NCI-H1092 treated with DMSO at 0.1 percent for 48 hours (cell line): ENCODE measurements at places on chromosomes 1 and 21.

DNA sequence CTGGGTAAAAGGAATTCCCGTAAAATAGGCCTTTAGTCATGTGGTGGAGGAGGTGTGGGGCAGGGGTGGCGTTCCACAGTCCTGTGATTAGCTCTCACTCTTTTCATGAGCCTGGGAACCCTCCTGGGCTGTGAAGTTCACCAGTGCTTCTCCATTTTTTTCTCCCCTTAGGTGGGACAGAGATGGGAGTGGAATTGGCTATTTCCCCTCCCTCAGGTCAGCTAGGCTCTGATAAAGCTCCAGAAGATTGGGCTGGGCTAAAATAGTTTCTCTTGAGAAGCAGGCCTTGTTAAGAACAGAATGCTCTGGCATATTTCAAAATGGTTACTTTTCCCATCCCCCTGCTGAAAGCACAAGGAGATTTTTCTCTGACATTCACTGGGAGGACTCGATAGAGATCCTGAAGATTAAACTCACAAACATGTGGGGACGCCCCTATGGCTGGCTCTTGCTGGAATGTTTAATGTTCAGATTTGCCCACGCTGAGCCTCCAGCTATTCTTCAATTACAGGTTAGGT is 33.4 kb upstream of the SLC2A1 start:
- no peak for DNase-seq

- DNase-seq, result no peak
Observed at GRCh38 chr1:232579466-232579865, 50.5 kb downstream of the SIPA1L2 start.

DNA sequence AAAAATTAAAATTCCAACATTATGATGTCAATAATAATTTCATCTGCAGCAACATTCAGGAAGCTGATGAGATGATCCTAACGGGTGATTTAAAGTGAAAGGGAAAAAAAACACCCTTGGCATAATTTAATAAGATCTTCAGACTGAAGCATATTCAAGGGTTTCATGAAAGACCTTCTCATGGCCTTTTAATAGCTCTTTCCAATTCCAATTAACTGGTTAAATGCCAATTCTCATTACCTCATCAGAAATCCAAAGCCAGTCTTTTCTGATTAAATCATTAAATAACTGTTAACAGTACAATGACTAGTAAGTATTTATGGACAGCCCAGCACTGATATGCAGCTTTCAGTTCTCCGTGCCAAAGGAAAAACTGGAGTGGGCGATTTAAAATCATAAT is 407.5 kb downstream of the SMYD3 start:
- no peak for DNase-seq

- DNase-seq, result peak; percentile 87
Observed at GRCh38 chr1:217089361-217090014, 366.3 kb upstream of the ESRRG start.

GRCh38 chr1:43009274-43009673 is 50.6 kb upstream of the SLC2A1 start:
- DNase-seq, result no peak

- DNase-seq, result no peak
Observed at GRCh38 chr1:94522304-94522703, 19.3 kb downstream of the F3 start.

DNA sequence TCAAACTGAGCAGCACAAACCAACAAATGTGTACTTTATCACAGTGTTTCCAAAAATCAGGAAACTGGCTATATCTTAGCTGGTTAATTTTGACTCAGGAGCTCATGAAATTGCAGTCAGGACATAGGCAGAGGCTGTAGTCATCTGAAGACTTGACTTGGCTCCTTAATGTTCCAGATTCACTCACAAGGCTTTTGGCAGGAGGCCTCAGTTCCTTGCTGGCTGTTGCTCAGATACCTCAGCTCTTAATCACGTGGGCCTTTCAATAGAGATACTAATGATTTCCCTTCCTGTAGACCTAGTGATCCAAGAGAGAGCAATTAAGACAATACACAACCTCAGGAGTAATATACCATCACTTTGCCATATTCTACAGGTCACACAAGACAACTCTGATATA is 537.7 kb downstream of the BRINP3 start:
- no peak for DNase-seq
